ELR (cell line): ENCODE measurements at places on chromosomes 7 and 10.

- no peak for DNase-seq
These were observed 468.1 kb upstream of the IGFBP3 start for GRCh38 chr7:46389146-46389545.

DNA sequence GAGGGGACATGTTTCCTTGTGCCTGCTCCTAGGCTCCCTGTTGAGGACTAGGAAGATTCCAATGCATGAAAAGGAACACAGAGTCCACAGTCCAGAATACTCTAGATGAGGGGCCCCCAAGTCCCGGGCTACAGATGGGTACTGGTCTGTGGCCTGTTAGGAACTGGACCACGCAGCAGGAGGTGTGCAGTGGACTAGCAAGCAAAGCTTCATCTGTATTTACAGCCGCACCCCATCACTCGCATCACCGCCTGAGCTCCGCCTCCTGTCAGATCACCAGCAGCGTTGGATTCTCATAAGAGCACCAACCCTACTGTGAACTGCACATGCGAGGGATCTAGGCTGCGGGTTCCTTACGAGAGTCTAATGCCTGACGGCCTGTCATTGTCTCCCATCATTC lies 233.0 kb upstream of the MKLN1 start:
- no peak for DNase-seq

GRCh38 chr10:130928306-130928705 lies 383.2 kb downstream of the TCERG1L start:
- DNase-seq, result no peak

DNA sequence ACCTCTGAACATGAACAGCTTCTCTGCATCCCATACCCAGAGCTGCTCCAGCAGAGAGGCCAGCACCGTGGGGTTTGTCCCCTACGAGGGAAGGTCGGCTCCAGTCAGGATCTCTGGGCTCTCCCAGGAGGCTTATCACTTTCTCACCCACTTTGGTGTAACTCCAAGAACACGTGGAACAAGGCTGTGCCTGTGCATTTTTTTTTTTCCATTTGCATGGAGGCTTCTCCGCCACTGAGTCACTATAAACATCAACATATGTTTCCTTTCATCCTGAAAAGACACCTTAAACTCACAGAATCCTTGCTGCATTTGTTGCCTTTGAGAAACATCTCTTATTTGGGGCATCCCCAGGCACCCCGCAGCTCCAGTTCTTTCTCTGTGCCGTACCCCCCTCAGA lies 29.4 kb upstream of the ECHDC3 start:
- DNase-seq, result peak; percentile 35

DNA sequence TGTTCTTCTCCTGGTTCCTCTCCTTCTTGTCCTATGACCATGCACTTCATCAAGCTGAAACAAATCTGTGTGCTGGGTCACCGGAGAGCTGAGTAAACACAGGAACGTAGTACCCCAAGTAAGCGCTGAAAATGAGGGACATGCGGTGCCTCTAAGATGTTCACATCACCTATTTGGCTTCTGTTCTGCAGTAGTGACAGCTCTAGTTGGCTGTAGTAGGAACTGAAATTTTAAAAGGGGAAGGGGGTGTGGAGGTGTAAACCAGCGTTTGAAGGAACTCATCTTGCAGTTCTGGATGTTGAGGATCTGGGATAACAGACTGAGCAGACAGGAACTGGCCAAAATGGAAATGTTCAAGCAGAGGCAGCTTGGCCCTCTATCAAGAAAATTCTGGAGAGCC lies 85.2 kb downstream of the WNT2 start:
- no peak for DNase-seq

GRCh38 chr7:16129431-16130110 lies 291.8 kb downstream of the CRPPA start:
- DNase-seq, result peak; percentile 78

- no peak for DNase-seq
These were observed 40.1 kb upstream of the PPP1R17 start for GRCh38 chr7:31646942-31647341.

DNA sequence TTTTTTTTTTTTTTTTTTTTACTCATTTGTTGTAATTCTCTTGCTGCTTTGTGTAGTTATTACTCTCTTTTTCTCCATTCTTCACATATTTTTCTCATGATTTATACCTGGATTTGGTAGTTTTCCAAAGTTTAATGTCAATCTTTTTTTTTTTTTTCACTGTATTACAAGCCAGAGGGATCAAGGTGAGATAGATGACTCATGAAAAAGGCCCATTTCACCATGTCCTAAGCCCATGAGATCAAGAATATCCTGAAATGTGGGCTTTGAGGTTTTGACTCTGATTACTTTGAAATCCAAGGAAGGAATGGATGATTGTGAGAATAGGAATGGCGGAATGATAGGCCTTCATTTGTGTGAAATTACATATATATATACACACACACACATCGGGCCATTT lies 31.1 kb downstream of the TAX1BP1 start:
- DNase-seq, result peak; percentile 11

- peak; percentile 50 for DNase-seq
These were observed 68.5 kb downstream of the MAP3K8 start for GRCh38 chr10:30502266-30503060.

GRCh38 chr10:28538595-28538994 lies 5.7 kb downstream of the WAC start:
- DNase-seq, result no peak

GRCh38 chr10:125442856-125443540 lies 240.0 kb downstream of the TEX36 start:
- no peak for DNase-seq

GRCh38 chr7:80977751-80978150 lies 58.9 kb upstream of the SEMA3C start:
- DNase-seq, result no peak

DNA sequence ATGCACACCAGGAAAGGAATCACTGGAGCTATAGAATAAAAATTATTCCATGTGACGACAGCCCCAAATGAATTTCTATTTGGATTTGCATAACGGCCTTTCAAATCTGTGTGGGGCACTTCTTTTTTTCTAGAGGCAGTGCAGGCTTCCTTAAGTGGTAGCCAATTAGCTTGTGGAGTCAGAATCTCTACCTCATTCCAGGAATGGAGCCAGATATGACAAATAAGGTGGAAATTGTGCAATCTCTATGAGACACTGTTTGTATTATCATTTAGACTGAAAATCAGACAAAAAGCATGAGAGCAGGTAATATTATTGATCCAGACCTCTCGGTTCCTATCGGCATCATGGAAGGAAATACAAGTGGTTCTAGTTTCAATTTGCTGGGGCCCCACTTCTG lies 78.7 kb downstream of the BEND7 start:
- peak; percentile 60 for DNase-seq

GRCh38 chr10:50892467-50892866 lies 7.0 kb upstream of the A1CF start:
- DNase-seq, result no peak

DNA sequence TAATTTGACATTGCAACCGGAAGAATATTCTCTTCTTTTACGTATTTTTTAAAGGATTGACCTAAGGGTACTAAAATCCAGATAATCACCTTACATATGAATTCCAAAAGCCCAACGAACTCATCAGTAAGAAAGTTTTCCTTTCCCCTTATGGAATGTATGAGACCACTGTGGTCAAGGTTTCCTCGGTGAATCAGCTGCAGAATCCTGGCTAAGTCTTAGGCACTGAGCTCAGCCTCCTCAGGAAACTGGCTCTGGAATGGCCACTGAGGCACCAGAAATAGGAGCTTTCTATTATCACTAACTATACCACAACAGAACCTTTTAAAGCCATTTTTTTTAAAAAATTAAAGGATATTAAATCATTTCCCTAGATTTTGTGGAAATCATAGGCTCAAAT lies 21.0 kb downstream of the SVIL start:
- DNase-seq, result peak; percentile 62

DNA sequence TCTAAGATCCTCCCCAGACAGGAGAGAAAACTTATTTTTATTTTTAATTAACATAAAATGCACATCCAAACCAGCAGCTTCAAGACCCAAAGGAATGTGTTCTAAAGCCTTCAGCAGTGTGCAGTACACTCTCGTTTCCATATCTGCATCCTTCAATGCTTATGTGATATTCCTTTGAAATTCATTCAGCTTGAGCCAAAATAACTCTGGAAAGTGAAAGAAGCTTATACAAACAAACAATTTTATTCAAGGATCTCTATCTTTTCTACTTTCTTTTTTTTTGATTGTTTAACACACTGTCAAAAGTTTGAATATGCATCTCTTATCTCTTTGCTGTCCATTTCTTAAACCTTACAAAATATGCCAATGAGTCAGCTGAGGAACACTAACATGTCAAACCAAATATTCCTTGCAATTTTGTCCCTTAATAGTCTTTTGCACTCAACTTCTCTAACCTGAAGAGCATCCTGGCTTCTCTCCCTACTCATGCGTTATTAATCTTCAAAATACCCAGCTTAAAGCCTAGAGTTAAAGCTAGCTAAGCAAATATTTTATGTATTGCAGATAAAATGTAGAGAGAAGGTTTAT lies 124.3 kb downstream of the THSD7A start:
- no peak for DNase-seq

GRCh38 chr7:13952921-13953320 lies 36.5 kb downstream of the ETV1 start:
- no peak for DNase-seq

DNA sequence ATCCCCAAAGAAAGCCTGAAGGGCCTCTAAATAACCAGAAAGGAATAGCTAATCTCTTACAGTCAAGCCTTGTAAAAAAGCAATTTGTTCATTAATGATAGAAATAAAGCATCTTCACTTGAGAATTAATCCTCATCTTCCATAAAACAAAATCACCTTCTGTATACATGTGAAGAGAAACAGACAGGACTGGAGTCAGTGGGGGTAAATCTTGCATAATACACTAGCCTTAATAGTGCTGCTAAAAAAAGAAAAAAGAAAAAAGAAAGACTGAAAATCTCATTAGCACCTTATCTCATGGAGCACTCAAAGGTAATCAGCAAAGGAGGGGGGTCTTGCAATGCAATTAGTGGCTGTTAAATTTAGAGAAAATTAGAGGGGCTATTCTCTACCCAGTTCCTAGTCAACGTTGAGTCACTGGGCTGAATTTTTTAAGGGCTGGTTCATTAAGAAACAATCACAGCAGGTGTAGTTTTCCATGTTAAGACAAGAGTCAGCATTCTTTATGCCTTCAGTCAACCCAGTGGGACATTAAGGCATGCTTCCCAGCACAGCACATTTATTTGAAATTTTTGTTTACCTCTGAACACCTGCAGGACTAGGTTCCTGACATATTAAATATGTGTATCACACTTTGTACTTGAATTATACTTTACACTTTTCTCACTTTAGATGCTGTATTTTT lies 1455.7 kb upstream of the CELF2 start:
- DNase-seq, result no peak

DNA sequence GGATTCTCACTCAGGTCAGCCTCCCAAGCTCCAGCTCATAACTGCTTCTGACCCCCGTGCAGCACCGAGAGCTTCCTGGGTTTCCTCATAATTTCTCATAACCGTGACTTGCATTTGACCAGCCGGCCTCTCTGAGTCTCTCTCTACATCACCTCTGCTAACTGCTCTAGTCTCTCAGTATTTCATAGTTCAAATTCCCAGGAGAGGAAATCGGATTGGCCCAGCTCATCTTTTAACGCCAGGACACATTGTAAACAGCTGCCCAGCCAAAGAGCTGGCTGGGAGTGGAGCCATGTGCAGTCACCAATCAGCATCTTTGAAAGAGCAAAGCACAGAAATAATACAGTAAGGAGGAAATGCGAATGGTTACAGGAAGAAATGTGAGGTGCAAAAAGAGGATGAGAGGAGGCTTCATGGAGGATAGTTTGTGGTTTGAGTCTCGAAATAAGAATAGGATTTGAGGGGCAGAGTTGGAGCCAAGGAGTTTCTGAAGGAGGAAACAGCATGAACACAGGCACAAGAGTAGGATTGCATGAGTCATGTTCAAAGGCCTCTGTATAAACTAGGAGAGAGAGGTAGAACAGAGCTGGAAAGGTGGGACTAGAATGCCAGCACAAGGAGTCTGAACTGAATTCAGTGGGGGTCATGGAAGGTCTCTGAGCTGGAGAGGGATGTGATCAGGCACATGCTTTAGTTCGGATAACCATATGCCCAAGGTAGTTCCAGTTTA lies 15.2 kb upstream of the LBX1 start:
- peak; percentile 72 for DNase-seq

DNA sequence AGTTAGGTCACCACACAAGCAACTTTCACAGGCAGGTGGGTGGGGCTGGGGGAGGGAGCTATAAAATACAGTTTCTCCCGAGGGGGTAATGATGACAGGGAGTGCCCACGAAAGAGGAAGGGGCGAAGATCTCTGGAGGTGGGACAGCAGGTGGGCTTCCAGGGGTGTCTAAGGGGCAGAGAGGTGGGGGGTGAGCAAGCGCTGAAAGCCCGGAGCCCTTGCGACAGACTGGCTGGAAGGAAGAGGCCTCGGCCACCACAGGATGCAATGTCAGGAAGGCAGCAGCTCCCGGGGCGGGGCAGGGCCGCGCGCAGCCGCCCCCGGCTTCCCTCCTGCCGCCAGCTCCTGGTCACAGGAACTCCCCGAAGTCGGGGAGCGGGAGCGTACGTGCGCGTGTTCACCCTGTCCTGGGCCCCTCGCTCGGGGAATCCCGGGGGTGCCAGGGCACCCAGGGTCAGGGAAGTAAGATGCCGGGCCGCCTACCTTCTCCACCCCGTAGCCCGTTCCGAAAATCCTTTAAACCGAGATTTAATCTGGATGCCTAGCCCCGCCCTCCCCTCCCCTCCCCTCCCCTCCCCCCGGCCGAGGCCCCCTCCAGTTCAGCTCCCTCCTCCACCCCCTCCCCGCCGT lies 105.2 kb upstream of the PPIF start:
- peak; percentile 79 for DNase-seq

- no peak for DNase-seq
These were observed 56.7 kb downstream of the GRK5 start for GRCh38 chr10:119263951-119264617.
